Suppressor macrophage treated with lipopolysaccharide for 4 hours (primary cell): ENCODE measurements at places on chromosomes 13 and 19.
A peak's percentile ranks its signal among the peaks of the same experiment; 100 is the strongest.

- DNase-seq: no peak
Observed at GRCh38 chr19:1469255-1470054, 9.6 kb downstream of the C19orf25 start.

- DNase-seq: peak; percentile 29
Observed at GRCh38 chr13:51158880-51159518, 47.9 kb upstream of the C13orf42 start.

DNA sequence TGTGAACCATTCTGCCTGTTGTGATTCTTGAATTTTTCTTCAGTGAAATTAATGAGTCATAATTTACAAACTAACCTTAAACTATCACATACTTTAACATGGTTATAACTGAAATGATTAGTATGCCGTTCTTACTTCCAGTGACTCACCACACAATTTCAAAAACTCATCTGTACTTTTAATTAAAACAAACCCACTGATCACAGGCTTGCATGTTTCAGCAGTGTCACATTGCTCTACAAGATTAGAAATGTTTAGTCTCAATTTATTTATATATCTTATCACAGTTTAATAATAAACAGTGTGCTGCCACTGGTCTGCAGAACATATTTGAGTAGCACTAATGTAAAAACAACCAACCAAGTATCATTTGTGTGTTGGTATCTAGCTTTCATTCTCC, 2227.9 kb upstream of the PCDH20 start:
- no peak for DNase-seq

DNA sequence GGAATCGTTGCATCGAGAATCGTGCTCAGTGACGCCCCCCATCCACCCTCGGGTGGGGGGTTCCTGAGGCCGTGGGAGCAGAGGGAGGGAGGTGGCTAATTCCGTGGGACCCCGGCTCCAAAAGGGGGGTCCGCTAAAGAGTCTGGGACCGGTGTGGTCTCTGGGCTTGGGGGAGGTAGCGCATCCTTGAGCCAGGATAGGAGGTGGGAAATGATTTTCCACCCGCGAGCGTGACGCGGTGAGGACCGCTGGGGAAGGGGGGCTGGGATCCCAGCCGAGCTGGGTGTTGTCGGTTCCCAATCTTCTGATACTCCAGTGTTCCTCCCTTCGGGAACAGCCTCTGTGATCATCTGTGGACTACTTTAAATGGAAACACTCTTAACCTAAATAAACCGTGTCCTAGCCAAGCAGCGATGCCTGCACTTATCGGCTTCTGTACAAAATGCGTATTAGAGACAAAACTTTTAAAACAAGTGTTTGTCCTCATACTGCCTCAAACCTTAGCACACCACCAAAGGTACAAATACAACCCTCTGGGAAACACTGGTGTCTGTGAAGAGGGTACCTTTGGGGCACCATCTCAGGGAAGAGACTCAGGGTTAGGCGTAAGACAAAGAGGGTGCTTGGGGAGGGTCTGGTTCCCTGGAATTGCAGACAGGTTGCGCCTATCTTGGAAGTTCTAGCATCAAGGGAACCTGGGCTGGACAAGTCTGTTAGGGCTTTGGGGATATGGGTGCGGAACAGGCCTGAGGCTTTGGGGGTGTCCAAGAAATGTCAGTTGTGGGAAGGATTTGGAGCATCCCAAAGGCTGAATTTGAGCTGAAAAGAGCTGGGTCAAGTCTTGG, 16.0 kb downstream of the KCNC3 start:
- no peak for DNase-seq

GRCh38 chr13:89628567-89628966, 1718.9 kb upstream of the MIR17HG start:
- DNase-seq: no peak

DNA sequence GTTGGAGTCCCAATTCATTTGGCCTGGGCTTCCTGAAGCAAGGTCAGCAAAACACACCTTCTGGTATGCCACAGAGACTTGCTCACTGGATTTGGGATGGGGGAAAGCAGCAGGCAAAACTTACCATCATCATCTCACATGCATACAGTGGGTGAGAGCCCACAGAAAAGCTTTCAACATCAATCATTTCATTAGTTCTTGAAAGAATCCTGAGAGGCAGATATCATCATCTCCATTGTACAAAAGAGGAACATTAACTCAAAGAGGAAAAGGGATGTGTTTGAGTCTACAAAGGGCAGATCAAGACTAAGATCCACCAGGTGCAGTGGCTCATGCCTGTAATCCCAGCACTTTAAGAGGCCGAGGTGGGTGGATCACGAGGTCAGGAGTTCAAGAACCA, 6.4 kb downstream of the WDR87 start:
- peak; percentile 15 for DNase-seq

DNA sequence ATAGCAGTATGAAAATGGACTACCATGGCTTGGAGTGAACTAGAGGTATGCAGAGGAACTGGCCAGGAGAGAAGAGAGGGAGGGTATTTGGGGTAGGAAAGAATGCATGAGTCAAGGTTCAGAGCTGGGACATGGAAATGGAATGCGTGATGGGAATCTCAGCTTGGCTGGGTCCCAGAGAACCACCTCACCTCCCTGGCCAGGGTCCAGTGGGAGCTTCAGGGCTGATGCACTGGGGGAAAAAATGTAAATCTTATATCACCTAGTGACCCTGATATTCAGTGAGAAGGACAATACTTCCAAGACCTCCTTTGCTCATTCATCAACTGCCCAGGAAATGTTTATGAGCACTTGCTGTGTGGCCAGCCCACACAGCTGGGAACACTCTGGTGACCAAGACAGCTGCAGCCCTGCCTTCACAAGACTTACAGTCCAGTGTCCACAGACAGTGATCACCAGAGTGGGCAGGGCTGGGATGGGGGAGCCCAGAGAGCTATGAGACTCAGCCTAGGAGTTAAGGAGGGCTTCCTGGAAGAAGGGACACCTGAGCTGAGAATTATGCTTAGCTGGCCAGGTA, 12.8 kb downstream of the IGSF23 start:
- DNase-seq: no peak

DNA sequence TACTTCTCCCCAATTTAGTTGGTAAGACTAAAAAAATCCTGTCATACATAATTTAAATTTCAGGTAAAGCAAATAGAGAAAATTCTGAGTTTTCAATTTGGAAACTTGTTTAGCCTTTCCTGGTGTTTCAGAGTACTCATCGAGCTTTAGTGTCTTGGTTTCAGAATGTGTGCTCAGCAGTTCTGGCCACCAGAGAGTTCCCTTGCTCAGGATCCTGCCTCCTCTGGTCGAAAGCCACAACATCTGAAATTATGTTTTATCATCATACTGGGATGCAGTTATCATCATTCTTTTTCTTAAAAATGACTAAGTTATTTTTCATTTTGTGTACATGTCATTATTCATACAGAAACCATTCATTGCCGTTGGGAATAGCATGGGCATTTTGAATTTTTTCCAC, 263.2 kb upstream of the SPRY2 start:
- DNase-seq: no peak

GRCh38 chr13:95752677-95753076, 75.7 kb downstream of the DNAJC3 start:
- no peak for DNase-seq

- DNase-seq: no peak
Observed at GRCh38 chr19:15184776-15185175, 16.0 kb downstream of the NOTCH3 start.

DNA sequence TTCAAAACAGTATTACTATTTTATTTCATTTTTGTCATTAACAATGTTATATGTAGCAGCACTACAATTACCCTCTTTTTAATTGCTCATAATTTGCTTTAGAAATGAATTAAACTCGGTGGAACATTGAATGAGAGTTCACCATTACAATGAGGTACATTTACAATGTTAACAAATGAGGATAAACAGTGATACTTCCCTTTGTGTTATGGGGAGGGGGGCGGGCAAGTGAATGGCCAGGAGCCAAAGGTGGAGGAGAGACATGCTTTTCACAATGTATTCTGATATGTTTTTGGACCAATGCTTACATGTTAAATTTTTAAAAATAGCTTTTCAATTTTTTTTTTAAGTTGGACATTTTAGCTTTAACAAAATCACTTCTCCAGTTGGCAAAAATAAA, 34.2 kb downstream of the NALCN start:
- DNase-seq: no peak

DNA sequence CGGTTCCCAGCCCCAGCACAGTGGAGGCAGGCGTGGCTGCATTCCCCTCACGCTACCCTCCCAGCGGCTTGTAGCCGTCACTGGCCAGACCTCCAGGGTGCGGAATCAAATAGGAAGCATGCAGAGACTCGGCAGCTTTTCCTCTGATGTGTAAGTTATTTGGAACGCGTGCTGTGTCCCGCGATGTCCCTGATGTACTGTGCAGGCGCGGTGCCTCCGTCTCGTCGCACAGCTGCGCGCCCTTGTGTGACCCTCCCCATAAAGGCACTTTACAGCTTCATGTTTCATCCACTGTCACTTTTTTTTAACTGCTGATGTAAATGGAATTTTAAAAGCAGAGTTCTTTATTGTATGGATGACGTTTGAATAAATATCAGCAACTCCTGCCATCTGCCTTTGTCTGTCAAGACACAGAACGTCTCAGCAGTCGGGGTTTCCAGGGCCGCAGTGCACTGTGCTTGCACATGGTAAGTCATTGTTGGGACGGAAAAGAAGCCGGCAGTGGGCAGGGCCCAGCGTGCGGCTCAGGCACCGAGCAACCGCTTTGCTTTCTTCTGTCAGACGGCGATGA, 7.3 kb upstream of the F7 start:
- no peak for DNase-seq

DNA sequence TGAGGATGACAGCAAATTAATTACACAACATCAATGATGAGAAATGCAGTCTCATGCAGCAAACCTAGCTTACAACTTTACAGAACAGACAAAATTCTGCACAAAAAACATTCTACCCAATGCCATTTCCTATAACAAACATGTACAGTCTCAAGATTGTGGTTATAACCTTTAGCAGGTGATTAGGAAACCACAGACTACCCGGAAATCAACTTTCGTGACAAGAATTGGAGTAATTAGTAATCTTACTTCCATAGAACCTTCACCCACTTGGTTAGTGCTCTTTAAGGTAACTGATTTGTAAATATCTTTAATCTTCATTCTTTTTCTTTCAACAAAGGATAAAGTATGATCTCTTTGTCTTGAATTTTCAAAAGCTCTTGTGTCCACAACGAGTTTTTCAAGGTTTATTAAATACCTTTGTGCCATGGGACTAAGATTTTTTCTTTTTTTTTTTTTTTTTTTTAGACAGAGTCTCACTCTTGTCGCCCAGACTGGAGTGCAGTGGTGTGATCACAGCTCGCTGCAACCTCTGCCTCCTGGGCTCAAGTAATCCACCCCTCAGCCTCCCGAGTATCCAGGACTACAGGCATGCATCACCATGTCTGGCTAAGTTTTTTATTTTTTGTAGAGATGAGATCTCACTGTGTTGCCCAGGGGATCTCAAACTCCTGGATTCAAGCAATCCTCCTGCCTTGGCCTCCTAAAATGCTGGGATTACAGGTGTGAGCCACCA, 78.8 kb downstream of the MAP4K1 start:
- DNase-seq: no peak

DNA sequence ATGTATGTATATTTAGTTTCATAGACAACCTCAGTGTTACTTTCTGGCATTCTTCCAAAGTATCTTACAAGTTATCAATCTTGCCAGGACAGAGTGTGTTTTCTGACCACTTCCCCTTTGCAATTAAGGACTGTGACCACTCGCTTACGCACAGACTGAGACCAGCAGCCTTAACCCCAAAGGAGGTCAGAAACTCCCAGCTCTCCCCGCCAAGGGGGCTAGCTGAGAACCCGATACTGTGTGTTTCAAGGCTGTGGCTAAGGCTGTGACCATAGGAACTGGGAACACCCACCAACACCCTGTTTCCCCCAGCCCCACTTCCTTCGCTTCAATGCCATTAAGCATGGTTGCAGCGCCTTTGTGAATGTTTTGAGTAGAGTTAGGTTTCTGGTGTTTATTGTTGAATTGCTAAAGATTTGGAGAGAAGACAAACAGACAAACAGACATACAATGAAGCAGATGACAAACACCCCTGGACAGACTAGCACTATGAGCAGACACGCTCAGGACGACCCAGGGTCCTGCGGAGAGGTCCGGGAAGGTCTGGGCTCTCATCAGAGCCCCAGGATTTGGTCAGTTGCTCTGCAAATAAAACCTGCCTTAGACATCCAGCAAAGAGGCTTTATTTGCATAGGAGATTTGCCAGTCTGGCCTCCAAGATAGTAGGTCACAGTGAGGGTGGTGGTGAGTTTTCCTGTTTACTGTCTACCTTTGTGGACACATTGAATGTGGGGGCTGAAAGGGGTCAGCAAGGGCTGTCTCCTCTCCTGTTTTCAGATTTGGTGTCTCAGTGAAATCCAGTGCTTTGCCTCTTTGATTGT, 25.0 kb upstream of the TNFSF11 start:
- peak; percentile 85 for DNase-seq

- no peak for DNase-seq
Observed at GRCh38 chr13:49410006-49410405, 33.9 kb downstream of the CAB39L start.

- DNase-seq: no peak
Observed at GRCh38 chr19:55270172-55270942, 9.6 kb downstream of the HSPBP1 start.

DNA sequence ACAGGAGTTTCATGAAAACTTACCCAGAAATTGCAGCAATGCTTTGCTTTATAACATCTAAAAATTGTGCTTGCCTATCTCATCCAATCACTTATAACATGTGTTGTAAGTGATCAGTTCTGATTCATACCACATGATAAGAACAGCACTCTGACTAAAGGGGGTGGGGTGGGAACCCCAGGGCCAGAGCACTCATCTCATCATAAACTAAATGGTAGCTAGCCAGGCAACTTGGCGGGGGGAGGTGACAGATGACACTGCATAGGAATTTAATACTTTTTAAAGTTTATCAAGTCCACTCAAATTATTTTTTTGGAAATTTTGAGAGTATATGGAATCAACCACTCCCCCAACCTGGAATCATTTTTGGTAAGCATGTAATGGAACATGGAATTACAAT, 42.1 kb downstream of the FOXO1 start:
- DNase-seq: no peak

DNA sequence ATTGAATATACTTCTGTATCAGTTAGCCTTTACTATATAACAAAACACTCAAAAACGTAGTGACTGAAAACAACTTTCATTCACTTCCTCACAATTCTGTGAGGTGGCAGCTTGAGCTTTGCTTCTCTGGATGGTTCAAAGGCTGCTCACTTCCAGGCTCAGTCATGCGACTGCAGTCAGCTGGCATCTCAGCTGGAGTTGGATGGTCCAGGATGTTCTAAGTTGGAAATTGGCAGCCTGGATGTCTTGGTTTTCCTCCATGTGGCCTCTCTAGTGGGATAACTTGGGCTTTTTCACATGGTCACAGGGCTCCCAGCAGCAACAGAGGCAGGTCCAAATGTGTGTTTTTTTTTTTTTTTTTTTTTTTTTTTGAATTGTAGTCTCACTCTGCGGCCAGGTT, 204.4 kb downstream of the LACC1 start:
- DNase-seq: no peak

GRCh38 chr13:41306271-41307145, 4.6 kb upstream of the NAA16 start:
- no peak for DNase-seq

- DNase-seq: no peak
Observed at GRCh38 chr13:63910511-63910910, 2494.9 kb upstream of the PCDH20 start.

GRCh38 chr13:31367410-31367809, 167.6 kb downstream of the B3GLCT start:
- no peak for DNase-seq
